Activated CD4-positive, alpha-beta T cell treated with anti-CD3 and anti-CD28 coated beads for 36 hours (primary cell): ENCODE measurements at places on chromosomes 2 and 18. TPM values are rescaled to one million over a fixed set of nuclear protein-coding genes. Genes with fewer than 3 reads are reported as not detected.

DNA sequence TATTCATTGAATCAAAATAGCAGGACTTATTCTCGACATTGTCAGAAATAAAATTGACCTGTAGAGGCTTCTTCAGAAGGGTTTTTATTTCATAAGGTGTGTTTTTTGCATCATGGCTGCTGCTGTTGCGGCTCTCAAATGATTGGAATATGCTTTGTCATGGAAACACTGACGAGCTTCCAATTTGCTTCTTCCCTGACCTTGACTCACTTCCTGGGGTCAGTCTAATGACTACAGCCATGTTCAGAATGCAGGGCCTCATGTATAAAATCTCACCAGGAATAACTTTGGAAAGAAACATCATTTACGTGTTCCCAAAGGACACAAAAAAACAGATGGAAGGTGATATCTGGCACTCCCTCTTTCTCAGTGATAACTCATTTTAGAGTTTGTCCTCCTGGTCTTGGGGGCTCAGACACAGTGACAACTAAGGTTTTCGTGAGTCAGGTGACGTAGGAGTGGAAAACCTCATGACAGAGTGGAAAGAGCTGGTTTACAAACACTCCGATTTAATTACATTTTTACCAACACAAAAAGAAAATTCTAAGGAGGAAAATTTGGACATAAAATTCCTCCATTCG lies 467.0 kb upstream of the RAB12 start:
- no peak for DNase-seq

Gene ZSWIM2
- total RNA-seq = not detected

DNA sequence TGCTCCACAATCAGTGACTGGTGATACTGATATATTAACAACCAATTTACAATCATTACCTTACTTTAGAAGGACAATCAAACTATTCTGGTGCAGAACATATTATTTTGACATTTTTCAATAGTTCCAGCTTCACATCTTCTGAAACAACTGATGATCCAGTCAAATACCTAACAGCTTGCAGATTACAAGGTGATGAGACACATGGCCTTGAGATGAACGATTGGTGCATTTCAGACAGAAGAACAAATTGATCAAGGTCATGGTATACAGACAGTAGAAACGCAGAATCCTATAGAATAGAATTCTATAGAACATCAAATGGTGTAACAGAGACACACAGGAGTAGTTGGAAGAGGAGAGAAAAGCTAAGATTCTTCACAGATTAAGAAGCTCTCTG lies 24.8 kb downstream of the SESTD1 start:
- DNase-seq = no peak

Gene SGO2
- 56.7 TPM for total RNA-seq

Gene TMEM178A
- 0.21 TPM for total RNA-seq

- DNase-seq = no peak
Observed at GRCh38 chr2:71129902-71130151, 202 bp downstream of the MCEE start.

DNA sequence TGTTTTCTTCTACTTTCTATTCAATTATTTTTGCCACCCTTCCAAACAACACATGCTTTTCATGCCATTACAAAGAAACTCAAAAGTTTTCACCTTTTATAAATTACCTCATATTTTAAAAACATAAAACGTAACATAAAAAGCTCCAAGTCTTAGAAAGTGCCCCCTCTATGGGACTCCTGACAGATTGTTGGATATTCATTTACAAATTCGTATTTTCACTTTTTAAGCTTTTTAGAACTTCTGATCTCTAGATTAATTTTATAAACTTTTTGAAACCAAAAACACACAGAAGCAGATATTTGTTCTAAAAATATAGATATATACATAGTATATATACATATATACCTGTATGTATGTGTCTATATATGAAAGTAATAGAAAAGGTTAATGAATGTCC lies 1.5 kb downstream of the COL5A2 start:
- DNase-seq = no peak

DNA sequence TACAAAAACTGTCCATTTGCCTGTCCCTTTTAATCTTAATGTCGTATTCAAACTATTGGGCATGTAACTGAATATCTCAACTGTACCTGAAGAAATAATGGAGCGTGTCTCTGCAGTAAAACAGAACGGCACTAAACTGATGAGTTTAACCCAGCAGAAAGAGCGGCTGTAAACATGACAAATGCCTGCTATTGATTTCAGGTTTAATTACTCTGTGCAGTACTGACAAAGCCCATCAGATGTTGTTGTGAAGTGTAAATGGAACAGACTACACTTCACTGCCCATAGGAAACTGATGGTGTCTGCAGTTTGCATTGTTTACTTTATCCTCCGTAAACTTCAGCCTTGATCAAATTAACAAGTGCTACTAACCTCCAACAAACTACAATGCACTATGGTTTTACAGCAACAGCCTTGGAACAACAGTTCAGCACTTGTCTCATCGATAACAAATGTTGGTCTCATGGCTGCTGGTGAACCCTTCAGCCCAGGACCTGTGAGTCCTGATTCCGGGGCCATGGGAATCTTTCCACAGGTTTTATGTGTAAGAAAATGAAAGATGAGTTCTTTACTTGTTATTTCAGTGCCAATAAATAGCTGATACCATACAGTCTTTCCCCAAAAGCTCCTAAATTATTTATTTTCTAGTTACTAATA lies 316.5 kb downstream of the CCDC178 start:
- DNase-seq = no peak

DNA sequence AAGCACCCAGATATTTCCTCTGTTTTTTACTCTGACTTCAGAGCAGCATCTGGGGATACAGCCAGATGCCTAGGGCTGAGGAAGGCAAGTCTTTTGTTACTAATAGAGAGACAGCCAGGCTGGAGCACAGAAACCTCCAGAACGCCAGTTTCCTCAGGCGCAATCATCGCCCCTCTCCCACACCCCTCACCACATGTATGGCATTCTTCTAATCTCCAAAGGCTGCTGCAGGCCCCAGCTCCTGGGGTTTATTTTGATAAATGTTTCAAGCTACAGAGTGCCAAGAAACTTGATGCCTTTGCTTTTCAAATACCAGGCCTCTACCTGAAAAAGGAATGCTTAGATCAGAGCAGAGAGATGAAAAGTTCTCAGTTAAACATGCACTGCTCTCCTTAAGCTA lies 283.6 kb downstream of the RBM43 start:
- no peak for DNase-seq

Gene LMAN2L
- 4.8 TPM for total RNA-seq
